ENCODE measurements at places on chromosomes 3 and 15.

GRCh38 chr3:188320757-188321156 is 166.8 kb downstream of the LPP start:
- no peak for DNase-seq

- no peak for DNase-seq
These were observed 426.1 kb downstream of the EDEM1 start for GRCh38 chr3:5613599-5613998.

DNA sequence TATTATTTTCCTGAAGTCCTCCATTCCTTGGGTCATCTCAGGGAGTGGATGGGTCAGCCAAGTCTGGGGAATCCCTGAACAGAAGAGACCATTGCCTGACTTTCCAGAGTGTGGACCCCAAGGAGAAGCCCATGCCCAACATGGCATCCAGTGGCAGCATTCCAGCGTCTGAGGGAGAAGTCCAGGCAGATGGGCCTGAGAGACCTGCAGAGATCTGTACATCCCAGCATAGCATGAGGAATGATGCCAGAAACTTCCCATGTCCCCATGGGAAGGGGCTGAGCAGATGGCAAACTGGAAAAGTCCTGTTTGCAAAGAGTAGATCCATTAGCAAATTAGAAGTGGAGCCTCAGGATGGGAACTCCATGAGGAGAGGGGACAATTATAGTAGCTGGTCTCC is 17.6 kb upstream of the COLQ start:
- DNase-seq = peak; percentile 33

GRCh38 chr3:123287051-123287961 is 85.6 kb downstream of the SEC22A start:
- DNase-seq = peak; percentile 16

GRCh38 chr3:167886690-167887089 is 151.2 kb downstream of the SERPINI1 start:
- no peak for DNase-seq

DNA sequence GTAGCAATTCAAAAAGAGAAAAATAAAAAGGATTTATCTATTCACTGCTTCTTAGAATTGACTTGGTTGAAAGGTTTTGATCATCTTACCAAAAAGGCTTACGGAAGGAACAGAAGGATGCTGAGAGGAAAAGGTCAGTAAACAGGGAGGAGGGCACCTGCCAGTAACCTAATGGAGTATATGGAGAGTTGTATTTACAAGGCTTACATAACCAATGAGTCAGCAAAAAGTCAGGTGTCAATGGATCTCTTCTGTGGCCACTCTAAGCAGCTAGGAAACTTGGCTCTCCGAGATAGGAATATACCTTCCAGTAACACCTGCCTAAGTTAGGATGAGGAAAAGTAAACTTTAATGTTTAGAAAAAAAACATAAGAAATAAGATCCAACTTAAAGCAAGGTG is 80.5 kb upstream of the PLXND1 start:
- peak; percentile 78 for DNase-seq

DNA sequence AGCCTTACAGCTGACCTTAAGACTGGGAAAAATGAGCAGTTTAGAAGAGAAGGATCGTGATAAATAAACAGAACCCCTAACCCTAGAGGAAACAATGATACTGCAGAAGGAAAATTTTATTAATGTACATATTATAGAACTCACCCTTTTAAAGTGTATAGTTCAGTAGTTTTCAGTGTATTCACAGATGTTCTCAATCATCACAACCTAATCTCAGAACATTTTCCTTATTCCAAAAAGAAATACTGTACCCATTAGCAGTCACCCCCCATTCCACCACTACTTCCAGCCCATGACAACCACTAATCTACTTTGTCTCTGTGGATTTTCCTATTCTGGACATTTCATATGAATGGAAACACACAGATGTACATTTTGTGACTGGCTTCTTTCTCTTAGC is 90.2 kb upstream of the AGTR1 start:
- DNase-seq = no peak

- no peak for DNase-seq
These were observed 68.3 kb upstream of the SLC12A8 start for GRCh38 chr3:125280668-125281361.

- DNase-seq = peak; percentile 70
These were observed 23.7 kb downstream of the CFAP92 start for GRCh38 chr3:128969993-128970739.
